ENCODE measurements at places on chromosomes 7 and 10. TPM values are rescaled to one million over a fixed set of nuclear protein-coding genes. Genes with fewer than 3 reads are reported as not detected.

GRCh38 chr7:53993224-53993623, 549.0 kb upstream of the VSTM2A start:
- no peak for DNase-seq

DNA sequence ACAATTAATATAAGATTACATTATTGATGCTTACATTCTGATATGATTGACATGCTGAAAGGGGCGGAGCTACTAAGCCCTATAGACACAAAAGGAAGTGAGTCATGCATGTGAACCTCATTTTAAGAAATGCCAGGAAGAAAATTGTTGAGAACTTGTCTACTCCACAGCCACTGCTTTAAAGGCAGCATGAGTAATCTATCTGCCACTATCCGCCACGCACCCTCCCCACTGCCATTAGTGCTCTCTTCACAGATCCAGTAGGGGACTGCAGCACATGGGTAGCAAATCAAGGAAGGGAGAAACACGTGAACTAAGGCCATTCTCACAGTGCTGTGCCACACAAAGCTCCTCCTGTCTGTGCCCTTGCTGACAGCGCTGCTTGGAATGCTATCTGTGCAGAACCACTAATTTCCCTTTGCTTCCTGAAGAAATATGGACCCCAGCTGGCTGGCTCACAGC, 524.8 kb downstream of the GRM8 start:
- no peak for DNase-seq

- no peak for DNase-seq
Measured at GRCh38 chr10:123301077-123301857, 147.1 kb downstream of the BUB3 start.

GRCh38 chr7:21427871-21428658, at the start of gene SP4:
Gene SP4 (plus strand): TSS chr7:21428083. CDS start chr7:21428252, 169 bp downstream.
- peak; percentile 92 for DNase-seq

DNA sequence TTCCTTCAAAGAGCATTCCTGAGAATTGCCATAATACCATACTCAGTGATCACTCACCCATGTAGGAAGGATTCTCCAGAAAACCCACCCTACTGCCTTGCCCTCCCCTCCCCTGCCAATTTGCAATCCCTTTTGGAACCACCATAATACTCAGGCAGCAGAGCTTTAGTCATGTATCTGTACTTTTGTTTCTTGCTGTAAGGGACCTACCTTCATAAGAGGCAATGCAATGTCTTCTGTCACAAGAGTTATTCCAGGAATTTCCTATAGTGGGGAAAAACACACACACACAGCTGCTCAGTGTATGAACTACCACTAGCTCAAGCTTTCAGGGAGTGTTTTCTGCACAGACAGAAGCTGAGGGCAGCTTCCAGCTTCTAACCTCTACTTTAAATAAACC, 67.0 kb downstream of the GSAP start:
- no peak for DNase-seq

- DNase-seq: no peak
Measured at GRCh38 chr7:468681-469562, 50.7 kb downstream of the PDGFA start.

- DNase-seq: no peak
Measured at GRCh38 chr7:111292026-111292470, 201.1 kb downstream of the LRRN3 start.

The TBATA gene
- not detected for total RNA-seq

The PLCE1 gene
- 30.6 TPM for total RNA-seq

DNA sequence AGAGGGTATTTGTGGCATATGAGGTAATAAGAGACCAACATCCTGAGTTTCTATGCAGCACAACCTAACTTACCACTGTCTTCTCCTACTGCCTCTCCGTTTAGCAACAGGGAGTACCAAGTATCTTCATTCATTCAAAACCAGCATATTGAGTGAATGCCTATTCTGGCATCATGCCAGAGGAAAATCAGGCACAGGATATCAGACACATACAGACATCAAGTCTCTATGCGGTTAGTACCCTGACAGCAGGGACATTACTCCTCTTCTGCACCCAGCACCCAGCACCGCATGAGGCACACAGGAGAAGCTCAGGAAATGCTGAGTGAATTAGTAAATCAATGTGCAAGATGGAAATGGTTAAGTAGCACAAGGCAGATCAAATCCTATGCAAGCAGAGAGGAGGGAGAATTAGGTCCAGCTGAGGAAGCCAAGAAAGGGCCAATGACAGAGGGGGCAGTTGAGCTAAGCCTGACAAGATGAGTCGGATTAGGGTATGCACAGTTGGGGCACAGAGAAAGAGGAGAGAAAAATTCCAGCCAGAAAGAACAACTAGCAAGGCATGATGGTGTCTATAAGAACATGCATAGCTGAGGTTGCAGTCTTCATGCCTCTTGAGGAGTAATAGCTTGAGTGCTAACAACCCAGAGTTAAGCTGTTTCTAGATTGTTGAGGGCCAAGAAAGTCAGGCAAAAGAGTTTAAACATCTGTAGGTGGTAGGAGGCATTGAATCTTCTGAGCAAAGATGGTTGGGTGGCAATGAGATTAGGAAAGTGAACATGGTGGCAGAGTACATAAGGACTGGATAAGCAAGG, 146.0 kb downstream of the PLXNA4 start:
- no peak for DNase-seq

The ELFN1 gene
- total RNA-seq: 2.4 TPM

DNA sequence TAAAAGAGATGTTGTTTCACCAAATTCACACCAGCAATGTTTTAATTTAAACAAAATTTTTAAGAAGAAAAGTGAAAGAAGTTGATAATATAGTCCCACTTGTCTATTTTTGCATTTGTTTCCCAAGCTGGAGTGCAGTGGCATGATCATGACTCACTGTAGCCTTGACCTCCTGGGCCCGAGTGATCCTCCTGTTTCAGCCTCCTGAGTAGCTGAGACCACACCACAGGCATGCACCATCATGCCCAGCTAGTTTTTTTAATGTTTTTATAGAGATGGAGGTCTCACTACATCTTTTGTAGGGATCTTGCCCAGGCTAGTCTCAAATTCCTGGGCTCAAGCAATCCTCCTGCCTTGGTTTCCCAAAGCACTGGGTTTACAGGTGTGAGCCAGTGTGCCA, 14.1 kb upstream of the NDUFA5 start:
- no peak for DNase-seq

DNA sequence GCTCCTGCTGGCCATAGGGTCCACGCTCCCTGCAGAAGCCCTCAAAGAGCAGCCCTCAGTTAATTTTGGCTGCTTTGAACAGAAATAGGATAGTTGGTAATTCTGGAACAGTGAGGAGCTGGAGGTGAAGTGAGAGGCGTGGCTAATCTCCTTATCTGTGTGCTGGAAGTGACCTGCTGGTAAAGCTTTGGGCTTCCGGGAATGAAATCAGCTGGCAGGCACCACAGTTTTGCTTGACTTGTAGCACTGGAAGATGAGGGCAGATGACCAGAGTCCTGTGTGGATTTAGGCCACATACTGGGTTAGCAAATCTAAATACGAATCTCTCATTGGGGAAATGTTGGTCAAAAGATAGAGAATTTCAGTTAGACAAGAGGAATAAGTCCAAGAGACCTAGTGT, 10.2 kb downstream of the ATP6V0E2 start:
- DNase-seq: no peak

Measured in tibial nerve (tissue), 4 donors.